ENCODE measurements at places on chromosomes 12 and 14.

GRCh38 chr12:5864301-5864700 lies 80.8 kb downstream of the ANO2 start:
- DNase-seq, result no peak

- no peak for DNase-seq
Observed at GRCh38 chr12:116502141-116502725, 56.9 kb upstream of the MAP1LC3B2 start.

DNA sequence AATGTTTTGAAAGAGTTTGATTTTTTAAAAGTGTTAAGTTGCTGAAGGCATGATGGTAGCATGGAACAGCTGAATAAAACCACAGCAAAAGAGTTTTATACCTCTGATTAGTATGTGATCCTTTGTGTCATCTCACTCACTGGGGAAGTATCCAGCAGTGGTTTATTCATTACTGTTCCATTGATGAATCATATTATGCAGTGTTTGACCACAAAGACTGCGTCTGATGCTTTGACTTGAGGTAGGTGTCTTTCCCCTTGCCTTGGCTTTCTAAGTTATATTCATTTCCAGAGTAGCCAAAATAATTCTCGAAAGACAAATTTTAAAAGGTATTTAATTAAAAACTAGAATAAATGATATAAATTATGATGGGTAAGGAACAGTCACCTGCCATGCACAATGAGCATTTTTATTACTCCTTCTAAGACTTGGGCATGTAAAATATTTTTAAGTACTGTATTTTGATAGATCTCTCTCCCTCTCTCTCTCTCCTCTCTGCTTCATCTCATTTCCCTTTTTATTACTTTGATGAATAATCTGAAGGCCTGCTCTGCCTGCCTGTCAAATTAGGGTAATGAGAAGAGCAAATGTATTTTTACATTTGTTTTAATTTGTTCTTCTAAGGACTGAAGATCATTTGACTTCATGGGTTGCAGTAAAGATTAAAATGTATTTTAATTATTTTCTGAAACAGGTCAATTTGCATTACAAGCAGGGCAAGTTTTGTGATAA lies 164.9 kb downstream of the NAV3 start:
- no peak for DNase-seq

DNA sequence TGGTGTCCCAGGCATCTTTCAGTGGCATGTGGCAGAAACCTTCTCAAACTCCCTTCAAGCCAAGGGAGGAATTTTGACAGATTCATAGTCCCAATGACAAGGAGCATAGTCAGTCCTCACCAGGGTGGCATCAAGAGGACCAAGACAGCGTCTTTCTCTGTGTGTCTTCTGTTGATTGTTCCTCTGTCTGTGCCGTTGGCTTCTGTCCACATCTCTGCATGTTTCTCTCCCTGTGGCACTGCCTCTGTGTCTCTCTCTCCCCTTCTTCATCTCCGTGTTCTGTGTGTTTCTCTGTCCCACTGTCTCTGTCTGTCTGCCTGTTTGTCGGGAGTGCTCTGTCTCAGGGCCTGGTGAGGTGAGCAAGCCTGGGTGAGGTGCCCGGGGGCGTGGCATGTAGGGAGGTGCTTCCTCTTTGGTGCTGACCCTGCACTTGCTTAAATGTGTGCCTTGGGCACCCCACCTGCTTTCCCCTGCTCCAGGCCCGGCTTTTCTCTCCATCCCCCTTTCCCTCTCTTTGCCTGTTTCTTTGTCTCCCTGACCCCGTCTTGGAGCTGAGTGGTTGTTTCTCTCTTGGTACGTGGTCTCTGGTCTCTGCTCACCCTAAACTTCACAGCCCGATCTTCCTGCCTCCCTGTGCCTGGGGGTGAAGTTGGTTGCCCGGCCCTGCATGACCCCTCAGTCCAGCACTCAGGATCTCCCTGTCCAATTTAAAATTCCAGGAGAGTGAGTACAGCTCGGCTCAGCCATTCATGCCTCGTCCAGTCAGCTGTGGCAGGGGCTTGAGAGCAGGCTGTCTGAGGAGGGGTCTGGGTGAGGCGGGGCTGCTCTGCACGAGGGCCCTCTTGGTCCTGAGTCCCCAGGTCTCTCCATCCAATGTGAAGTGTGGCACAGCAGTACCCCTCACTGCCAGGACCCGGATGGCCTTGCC lies 28.5 kb downstream of the JDP2 start:
- no peak for DNase-seq

GRCh38 chr12:116404913-116405611 lies 127.6 kb upstream of the MED13L start:
- no peak for DNase-seq

DNA sequence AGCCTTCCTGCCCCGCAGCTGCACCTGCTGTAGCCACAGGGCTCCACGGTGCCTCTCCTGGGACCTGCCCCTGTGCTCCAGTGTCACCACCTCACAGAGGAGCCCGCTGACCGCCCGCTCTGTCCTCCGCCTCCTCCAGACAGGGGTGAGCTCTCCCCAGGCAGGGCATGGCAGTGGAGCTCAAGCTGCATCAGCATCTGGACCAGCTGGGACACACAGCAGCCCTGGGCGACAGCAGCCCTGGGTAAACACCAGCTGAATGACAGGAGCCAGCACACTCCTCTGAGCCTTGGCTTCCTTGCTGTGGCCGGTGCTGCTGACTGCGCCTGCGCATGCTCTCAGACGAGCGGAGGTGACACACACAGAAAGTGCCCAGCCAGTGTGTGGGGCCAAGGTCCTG lies 22.0 kb downstream of the CHGA start:
- no peak for DNase-seq

DNA sequence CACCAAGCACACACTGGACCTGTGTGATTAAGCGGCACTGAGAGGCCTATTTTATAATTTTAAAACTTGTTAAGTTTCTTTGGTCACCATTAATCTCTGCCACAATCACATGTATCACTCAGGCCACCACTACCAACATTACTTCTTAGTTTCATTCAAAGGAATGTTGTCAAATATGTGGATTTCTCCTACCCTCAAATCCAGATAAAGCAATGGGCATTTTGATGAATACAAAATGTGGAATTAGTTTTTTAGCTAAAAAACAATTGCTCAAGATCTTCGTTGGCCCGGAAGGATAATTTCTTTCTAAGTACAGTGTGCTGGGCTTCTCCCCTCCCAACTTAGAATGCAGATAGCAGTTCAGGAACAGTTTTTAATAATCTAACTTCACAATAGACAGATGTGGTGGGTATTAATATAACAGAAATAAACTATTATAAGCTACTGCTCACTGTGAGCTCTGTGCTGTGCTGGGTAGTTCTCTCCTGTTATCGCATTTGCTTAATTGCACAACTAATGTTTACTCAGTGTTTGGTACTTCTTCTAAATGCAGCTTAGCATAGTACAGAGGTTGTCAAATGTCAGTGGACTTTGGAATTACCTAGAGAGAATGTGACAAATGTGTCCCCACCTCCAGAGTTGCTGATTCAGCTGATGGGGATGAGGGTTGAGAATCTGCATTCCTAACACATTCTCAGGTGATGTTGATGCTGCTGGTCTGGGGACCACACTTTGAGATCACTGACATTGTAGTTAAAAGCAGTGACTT lies 266.7 kb upstream of the AMIGO2 start:
- no peak for DNase-seq

DNA sequence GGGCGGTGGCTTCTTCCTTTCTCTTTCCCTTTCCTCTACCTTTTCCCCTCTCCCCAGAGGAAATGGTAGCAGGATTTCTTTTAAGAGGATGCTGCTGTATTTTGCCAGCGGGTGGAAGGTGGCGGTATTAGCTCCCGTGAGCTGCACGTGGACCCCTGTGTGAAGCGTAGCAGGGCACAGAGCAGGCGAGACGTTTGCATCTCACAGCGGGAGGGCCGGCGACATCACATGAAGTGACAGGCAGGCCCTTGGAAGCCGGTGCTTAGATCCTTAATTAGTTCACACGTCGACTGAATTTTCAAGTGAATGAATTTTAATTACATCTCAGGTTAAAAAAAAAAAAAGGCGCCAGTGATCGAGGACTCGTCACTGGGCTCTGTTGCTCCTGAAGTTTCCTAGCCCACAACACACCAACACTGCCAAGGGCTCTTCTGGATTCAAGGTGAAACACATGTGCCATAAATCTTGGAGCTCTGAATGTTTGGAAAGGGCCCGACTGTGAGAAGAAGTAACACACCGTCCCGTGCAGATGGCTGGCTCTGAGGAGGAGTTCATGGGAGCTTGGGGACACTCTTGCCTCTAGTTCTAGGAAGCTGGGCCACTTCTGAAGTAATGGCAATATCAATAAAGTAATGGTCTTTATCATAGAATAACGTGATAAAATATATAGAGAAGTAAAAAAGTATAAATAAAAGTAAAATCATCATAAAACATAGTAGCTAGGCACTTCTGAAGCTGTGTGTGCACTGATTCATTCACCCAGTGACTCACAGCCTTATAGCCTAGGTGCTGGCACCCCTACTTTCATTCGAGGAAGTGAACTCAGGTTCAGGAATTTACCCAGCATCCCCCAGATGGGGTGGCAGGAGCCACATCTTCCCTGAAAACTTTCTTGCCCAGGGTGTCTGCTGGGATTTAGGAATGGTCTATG lies 75.3 kb downstream of the AACS start:
- DNase-seq, result no peak

DNA sequence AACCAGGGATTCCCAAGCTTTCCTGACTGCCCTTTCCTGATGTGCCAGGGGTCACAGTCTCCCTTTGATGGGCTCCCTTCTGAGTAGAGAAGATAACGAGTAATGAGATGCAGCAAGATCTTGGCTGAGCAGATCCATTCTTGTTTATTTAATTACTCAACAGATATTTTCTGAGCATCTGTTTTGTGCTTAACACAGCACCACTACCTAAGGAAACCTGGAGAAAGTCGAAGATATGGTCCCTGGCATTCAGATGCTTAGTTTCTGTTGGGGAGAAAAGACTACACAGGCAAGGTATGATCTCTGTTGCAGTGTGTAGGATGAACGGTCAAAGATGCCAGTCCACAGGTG lies 3.9 kb downstream of the AJUBA start:
- no peak for DNase-seq

GRCh38 chr14:29240066-29240465 lies 473.5 kb downstream of the FOXG1 start:
- DNase-seq, result no peak

- no peak for DNase-seq
Observed at GRCh38 chr12:87384226-87384625, 645.0 kb downstream of the C12orf50 start.

DNA sequence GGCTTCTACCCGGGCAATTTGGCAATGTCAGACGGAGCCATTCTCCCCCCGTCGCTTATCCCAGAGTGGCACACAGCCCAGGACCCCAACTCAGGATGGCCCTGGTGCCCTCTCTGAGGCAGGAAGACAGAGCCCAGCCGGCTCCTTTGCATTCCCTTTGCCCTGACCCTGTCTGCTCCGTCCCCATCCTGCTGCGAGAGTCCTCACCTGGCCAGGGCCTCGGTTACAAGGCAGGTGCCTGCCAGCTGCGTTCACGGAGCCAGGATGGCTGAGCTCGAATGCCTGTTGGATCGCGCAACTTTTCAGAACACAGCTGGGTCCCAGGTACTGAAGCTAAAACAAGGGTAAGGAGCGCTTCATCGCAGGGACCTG lies 18.6 kb downstream of the LRTM2 start:
- DNase-seq, result no peak

GRCh38 chr14:89534902-89535685 lies 118.1 kb upstream of the FOXN3 start:
- DNase-seq, result no peak

- no peak for DNase-seq
Observed at GRCh38 chr12:15214851-15215601, 6.2 kb downstream of the RERG start.

- DNase-seq, result no peak
Observed at GRCh38 chr12:3119756-3120601, 42.8 kb downstream of the TSPAN9 start.
